Stimulated activated naive B cell treated with anti-CD40 and anti-IgM and Interleukin-4, amounts not matched to agents 10 μg/mL and 1 μg/mL and 100 μg/mL, for 72 hours (primary cell): ENCODE measurements at places on chromosomes 4 and X.
A peak's percentile ranks its signal among the peaks of the same experiment; 100 is the strongest.

GRCh38 chr4:52164116-52164515 is 113.0 kb downstream of the SPATA18 start:
- DNase-seq = no peak

DNA sequence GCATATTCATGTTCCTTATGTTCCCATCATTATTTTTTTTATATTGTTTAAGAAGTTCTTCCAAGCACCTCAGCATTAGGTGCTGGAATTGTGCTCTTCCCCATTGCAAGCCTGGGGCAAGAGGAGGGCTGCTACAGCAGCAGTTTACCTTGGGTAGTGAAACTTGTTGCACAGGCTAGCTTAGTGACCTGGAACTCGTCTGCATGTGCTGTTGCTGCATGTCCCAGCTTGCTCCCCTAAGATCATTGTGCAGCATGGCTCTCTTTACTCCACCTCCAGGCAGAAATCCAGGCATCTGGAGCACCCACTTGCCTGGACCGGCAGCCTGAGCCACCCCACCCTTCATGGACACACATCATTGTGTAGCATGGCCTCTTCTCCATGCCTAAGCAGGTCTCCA is 776.0 kb downstream of the GLUD2 start:
- no peak for DNase-seq

GRCh38 chr4:86916392-86916791 is 18.4 kb upstream of the AFF1 start:
- DNase-seq = no peak

DNA sequence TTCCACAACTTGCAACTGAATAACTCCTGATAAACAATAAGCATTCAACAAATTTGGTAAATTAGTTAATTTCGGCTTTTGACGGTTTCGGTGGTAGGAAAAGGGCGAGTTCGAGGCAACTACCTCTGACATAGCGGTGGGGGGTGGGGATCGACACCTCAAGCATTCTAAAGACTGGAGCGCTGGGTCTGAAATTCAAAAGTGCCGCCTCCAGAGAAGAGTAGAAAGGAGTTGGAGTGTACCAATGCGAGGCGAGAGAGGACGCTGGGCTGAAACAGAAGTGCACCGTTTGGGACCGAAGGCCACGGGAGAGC is 725 bp downstream of the SMC1A start:
- no peak for DNase-seq

GRCh38 chrX:9569876-9570301 is 105.0 kb downstream of the TBL1X start:
- DNase-seq = no peak

- DNase-seq = no peak
Measured at GRCh38 chr4:182495031-182495430, 251.8 kb downstream of the TENM3 start.

- no peak for DNase-seq
Measured at GRCh38 chr4:163815776-163816175, 321.3 kb downstream of the TMA16 start.

GRCh38 chr4:181319629-181320028 is 923.6 kb upstream of the TENM3 start:
- no peak for DNase-seq

DNA sequence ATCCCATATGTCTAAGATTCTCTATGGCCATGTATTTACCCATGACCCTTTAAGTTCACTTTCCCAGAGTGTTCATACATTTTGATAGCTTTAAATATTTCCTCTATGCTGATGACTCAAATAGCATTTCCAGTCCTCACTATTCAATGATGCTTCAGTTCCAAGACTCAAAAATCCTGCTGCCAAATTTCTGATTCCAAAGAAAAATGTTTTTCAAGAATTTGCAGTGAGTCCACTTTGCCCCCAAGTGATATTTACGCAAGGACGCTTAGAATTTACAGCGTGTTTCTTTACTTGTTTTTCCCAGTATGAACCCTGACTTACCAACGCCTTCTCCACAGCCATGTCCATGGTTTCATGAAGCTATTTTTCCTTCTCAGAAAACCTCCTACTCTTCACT is 127.9 kb upstream of the PCDH18 start:
- DNase-seq = no peak

DNA sequence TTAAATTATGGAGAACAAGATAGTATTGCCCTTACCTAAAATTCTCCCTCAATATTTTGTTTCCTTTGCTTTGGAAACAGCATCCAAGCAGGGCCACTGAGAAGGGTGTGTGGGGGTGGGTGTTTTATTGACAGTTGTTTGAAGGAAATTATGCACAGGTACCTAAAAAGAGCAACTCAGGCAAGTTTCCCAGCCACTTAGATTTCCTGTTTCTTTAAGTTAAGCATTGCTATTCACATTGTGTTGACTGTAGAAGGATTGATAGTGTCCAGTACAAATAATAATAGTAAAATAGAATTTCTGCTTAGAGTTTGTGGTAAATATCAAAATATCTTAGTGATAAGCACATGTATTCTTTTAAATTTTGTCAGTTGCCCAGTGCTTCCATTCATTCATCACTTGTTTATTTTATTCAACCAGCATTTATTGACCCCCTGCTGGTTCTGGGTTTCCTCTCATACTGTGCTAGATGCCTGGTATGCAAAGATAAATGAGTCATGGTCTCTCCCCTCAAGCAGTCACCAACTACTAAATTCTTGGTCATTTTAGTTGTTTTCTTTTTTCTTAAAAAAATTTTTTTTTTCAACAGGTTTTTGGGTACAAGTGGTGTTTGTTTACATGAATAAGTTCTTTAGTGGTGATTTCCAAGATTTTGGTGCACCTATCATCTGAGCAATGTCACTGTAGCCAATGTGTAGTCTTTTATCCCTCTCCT is 50.0 kb downstream of the GALNT7 start:
- DNase-seq = no peak

GRCh38 chr4:11404431-11404830 is 24.3 kb downstream of the HS3ST1 start:
- no peak for DNase-seq

DNA sequence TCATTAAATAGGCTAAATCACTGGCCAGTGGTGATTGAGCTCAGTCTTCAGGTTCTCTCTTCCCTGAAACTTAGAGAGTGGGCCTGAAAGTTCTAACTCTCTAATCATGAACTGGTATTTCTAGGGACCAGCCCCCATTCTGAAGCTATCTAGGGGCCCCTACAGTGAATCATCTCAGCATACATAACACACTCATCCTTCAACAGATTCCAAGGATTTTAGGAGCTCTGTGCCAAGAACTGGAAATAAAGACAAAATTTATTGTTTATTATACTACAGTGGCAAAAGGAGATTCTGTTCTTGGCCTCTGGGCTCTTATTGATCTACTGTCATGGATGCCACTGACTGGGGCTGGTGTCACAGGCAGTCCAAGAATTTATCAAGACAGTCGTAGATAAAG is 263.8 kb upstream of the IGFBP7 start:
- no peak for DNase-seq

DNA sequence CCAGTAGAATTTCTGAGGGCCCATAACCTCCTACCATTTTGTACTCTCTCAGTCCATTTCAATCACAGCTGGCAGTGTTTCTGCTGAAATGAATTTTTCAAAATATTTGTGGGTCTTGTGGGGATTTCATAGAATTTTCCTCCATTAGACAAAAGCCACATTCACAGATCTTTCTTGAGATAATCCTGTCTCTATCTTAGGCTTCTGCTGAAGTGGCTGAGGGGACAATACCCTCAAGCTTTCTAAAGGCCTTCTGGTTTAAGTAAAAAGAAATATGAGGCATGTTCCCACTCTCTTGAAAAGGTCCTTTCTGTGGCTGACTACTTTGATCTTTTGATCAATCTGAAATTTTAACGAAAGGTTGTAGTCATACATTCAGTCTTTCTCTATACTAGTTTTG is 1930.0 kb upstream of the AGA start:
- DNase-seq = no peak

- DNase-seq = no peak
Measured at GRCh38 chr4:165982934-165983333, 109.9 kb downstream of the TLL1 start.

DNA sequence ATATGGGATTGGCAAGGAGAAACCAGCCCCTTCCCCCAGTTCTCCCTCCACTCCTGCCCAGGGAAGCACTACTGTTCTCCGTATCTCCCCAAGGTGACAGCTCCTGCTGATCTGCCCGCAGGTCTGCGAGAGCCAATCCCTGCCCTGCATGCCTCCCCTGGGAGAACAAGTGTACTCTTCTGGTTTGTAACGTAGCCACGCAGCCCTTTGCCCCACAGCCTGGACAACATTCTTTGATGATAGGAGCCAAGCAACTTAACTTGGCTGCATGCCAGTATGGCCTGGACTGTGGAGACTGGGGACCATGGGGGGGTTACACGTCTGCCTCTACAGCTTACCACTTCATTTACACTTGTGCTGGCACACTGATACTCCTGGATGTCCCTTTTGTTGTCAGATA is 2.0 kb downstream of the STBD1 start:
- no peak for DNase-seq

DNA sequence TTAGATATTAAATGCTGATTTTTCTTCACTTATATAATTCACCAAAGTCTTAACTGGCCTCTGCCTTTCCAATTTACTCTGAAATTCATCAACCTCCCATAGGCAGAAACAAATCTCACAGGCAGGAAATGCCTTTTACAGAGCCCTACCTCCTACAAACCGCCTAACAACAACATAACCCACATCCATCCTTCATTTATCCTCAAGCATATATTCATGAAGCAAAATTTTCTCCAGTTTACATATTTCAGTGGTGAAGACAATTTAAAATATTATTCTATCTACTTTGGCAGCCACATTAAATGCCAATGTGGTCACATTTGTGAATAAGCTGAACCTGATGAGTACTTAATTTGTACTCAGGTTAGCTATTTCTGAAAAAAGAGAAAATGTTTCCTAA is 30.3 kb downstream of the SEPSECS start:
- DNase-seq = no peak

- peak; percentile 68 for DNase-seq
Measured at GRCh38 chr4:1723131-1723801, 1.9 kb downstream of the TACC3 start.

GRCh38 chrX:135345107-135345589 is 35.9 kb downstream of the ETDC start:
- DNase-seq = no peak

- peak; percentile 5 for DNase-seq
Measured at GRCh38 chr4:122152711-122153226, 638 bp downstream of the BLTP1 start.

DNA sequence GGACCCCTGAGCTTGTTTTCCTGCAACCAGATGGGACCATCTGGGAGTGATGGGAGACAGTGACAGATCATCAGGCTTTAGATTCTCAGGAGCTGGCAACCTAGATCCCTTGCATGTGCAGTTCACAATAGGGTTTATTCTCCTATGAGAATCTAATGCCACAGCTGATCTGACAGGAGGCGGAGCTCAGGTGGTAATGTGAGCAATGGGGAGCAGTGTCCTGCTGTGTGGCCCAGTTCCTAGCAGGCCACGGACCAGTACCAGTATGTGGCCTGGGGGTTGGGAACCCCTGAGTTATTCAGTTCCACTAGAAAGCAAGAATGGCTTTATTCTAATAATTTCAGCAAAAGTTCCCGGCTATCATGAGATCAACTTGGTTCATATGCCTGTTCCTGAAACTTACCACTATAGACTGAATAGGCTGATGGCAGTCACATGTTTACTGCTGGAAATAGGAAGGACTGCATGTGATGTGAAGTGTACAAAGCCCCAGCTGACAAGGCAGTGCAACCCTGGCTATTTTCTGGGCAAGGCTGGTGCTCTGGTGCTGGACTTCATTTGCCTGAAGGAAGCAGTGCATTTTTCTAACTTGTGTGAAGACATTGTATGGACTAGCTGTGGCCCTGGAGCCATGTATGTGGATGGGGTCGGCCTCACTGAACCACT is 107.2 kb downstream of the SPRY1 start:
- no peak for DNase-seq

DNA sequence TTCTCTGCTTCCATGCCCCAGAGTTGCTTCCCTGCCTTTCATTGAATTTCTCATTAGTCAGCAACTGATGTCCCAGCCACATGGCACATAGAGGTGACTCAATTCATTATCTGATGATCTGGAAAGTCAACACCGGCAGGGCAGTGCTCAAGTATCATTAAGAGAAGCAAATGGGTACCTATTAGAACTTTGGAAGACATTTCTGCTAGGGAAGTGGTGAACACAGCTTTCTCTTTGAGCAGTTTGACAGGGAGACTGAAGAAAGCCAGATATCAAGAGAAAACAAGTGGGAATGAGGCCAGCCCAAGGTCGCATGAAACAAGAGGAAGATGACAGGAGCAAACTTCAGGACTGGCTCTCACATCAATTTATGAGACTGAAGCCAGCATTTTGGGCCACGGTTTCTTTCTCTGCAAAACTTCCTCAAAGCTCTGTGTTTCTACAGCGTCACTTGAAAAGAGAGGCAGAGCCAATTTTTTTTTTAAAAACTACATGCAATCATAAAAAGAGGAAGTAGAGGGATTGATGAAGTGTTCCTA is 108.3 kb upstream of the RPS6KA3 start:
- peak; percentile 9 for DNase-seq

GRCh38 chr4:113776679-113777078 is 15.1 kb upstream of the CAMK2D start:
- DNase-seq = no peak

- DNase-seq = no peak
Measured at GRCh38 chrX:134745636-134746409, 87.6 kb upstream of the PLAC1 start.

- no peak for DNase-seq
Measured at GRCh38 chrX:47198026-47198686, 4.5 kb downstream of the UBA1 start.

- no peak for DNase-seq
Measured at GRCh38 chrX:13043138-13043537, 1.3 kb downstream of the FAM9C start.

- DNase-seq = no peak
Measured at GRCh38 chrX:9745417-9746115, 20.1 kb downstream of the GPR143 start.

DNA sequence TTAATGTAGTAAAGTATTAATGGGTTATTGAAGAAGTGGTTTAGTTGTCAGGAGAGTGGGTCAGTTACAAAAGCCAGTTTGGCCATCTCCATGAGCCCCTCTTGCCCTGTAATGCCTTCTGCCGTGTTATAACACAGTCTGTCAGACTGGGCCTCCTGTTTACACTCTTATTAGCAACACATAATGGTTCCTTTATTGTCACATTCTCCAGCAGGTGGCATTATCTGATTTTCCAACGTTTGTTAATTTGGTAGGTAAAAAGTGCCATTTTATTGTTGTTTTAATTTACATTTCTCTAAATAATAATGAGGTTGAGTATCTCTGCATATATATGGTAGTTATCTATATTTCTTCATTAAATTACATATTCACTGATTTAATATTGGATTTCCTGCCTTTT is 560.8 kb downstream of the FGF13 start:
- DNase-seq = no peak

- DNase-seq = no peak
Measured at GRCh38 chr4:47551682-47552081, 66.6 kb downstream of the ATP10D start.

- no peak for DNase-seq
Measured at GRCh38 chr4:151192556-151193235, 84.3 kb upstream of the PRSS48 start.

DNA sequence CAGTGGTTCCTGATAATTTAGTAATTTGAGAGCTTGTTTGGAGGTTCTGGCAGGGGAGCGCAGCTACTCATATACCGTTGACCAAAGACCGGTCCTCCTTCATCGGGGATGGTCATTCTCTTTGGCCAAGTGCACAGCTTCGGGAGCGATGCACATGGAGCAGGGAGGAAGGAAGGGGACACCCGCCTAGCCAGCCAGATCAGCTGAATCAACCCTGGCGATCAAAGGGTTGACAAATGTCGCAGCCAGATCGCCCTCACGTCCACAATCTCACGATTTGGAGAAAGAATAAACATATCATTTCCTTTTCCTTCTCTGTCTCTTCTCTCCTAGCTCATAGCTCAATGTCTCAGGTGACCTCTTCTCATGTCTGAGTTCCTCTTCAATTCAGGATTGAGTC is 11.1 kb downstream of the NDNF start:
- no peak for DNase-seq
